ENCODE measurements at places on chromosomes 4 and X.

DNA sequence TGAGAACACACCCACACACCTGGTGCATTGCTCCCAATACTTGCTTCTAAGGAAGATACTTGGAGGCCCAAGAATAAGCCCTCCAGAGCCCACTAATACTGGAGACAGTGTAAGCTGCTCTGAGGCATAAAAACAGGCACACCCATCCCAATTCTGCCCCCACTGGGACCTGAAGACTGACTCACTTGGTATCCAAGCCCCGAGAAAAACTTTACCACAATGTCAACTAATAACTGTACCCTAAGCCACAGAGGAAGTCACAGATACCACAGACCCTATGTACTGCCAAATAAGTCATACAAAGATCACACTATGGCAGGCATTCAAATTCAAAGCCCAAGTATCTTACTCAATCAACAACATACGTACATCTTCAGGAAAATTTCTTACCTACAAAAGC, 398.2 kb upstream of the SPANXN1 start:
- DNase-seq, result peak; percentile 12

DNA sequence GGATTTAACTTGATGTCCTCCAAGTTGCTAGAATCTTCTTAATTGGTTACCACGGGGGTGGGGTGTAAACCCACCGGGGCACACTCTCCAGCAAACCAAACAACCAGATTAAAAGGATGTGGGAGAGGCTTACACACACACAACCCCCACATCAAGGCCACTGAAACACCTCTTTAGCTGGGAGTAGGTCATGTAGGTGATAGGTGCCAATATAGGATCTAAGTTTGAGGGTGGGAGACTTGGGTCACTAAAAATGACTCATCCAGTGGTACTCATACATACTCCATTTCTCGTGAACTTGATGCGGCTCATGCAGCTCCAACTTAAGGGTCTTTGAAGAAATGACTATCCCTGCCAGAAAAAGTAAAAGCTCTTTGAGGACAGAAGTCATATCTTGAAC, 20.5 kb upstream of the CD40LG start:
- no peak for DNase-seq

DNA sequence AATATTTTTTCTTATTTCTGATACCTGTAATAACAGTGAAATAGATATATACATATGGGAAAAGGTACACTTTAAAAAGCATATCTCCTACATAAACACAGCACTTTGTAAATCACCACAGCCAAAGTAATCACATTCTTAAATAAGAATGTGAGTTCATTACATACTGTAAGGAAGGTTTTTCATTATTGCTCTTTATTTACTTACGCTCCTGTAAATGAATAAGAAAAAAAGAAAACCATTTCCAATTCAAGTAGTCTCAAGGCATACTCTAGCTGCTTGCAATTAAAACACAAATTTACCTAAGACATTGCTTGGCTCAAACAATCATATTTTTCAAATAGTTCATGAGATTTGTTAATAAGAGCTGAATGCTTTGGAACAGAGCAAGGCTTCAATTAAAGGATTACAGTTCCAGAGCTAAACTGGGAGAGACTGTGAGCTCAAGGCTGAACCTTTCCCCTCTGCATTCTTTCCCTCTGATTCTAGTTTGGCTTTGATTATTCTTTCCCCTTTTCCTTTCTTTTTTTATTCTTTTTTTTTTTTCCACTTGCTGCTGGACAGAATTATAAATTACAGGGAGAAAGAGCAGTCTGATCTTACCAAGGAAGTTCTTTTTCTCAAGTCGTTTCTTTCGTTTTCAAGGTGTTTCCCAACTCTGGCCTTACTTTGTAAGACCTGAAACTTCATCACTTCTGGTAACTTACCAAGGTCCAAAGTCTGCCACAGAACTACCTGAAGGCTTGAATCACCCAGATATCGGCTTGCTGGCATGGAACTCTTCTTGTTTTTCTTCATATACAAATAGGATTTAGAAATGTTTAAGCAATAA, 278.3 kb downstream of the INPP4B start:
- no peak for DNase-seq

- DNase-seq, result no peak
Measured at GRCh38 chr4:48904541-48905142, 1.9 kb downstream of the OCIAD2 start.

- DNase-seq, result no peak
Measured at GRCh38 chr4:82975792-82976191, 34.8 kb downstream of the LIN54 start.

GRCh38 chr4:8893624-8894423, 22.2 kb upstream of the HMX1 start:
- DNase-seq, result no peak

- DNase-seq, result no peak
Measured at GRCh38 chr4:15652841-15653240, 2.3 kb downstream of the FBXL5 start.

DNA sequence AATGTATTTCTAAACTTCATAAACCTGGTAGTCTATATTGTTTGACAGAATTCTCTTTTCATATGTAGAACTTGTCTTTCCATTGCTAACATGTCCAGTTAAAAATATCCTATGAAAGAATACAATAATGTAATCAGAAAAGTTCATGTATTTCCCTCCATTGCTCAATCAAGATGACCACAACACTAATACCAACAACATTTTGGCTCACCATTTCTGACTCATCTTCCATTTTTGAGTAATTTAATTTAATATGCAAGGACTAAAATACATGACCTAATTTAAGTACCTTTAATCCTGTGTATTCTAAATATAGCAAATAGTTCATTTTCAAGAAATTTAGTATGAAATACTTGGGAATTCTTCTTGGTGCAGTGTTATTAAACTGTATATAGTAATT, 239.5 kb upstream of the GPC4 start:
- no peak for DNase-seq

DNA sequence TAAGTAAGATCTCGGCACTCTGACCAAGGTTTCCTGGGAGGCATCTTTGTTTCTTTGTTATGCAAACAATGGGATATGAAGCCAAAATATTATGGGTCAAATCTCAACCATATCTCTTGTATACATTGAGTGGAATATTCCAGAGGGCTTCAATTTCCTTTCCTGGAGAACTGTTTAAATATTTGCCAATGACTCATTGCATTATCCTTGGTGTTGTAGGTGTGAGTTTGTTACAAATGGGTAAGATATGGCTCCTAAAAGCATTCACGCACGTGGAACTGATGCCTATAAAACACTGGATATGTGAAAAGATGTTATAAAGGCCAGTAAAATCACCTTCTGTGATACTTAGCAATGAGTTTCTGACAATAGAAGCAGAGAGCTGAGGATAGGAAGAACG, 150.5 kb upstream of the WDR1 start:
- no peak for DNase-seq

DNA sequence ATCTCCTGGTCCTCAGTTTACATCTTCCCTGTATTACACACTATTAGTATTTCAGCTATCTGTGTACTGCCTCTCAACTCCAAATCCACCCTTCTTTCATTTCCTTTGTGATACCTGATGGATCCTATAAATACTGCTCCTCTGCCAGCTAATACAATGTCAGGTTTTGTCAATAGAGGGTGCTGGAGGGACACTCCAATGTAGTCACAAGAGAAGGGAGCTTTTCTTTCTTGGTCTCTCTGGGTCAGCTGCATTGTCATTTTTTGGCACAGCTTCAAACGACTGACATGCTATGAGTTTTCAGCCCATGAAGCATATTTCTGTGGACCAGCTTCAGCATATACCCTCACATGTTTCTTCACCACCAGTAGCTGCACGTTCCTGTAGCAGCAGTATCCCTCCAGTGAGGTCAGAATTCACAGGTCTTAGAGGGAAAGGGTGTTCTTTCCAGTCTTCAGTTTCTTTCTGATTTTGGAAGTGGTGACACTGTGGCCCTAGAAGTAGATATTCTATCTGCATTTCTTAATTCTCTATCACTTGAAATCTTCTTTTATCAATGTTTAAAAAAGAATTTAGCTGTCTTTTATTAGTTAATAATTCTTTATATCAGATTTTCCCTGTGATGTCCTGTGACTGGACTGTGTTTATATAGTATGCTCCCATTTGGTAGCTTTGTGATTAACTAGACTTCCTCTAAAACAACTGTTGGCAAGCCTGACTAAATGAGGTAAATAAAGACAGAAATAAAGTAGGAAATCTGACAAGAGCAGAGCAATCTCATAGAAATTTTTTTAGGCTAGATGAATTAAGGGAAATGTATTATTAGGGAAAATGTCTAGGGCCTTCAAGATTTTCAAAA, 60.6 kb downstream of the GABRA2 start:
- DNase-seq, result peak; percentile 54

DNA sequence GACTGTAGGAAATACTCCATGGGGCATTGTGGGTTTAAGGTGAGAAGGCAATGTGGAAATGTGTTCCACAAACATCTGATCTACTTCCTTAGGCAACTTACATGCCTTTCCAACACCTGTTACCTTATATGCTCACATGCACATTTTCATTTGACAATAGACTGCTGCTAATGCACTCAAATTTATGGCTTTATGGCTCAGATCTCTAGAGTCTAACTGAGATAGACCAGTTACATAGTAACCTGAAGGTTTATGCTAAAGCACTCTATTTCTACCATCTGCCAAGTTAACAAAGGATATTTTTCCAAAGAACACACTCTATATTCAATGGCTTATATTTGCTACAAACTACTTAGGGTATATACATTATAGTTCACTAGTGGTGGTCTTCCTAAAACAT, 969.0 kb downstream of the TECRL start:
- no peak for DNase-seq

GRCh38 chr4:17561195-17561909, 15.6 kb upstream of the LAP3 start:
- no peak for DNase-seq

DNA sequence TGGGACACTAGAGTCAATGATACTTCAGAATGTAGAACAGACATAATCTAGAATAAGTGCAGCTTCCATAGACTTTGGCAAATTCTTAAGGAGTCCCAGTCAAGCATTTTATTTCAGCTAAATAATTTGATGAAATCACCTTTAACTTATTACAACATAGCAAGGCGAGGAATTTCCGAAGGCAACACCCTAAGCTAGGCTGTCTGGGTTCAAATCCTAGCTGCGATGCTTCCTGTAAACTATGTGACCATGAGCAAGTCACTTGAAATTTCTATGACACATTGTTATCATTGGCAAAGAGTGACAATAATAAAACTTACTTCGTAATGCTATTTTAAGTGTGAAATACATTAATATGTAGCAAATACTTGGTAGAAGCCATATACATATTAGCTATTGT, 679.1 kb downstream of the DMD start:
- no peak for DNase-seq

- DNase-seq, result no peak
Measured at GRCh38 chr4:52635560-52635959, 23.5 kb downstream of the USP46 start.

GRCh38 chrX:56233682-56234081, 1.5 kb downstream of the KLF8 start:
- no peak for DNase-seq

GRCh38 chr4:55553441-55554201, 6.9 kb upstream of the CLOCK start:
- no peak for DNase-seq

DNA sequence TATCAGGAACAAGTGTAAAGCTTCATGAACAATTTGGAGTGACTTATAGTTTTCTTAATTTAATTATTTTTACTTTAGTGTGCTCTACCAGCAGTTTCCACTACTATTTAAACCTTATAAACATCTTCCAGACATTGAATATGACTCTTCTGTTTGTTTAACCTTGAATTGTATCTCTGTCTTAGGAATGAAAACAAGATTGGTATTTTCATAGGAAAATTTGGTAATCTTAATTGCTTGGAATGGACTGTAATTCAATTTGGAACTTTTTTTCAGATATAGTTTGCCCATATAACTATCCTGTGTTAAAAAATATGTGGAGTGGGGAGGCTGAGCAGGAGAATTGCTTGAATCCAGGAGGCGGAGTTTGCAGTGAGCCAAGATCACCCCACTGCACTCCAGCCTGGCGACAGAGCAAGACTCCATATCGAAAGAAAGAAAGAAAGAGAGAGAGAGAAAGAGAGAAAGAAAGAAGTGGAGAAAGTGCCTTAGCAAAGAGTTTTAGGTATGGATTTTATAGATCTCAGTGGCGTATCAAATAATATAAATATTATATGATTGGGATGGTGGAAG, 242.4 kb downstream of the BMPR1B start:
- DNase-seq, result no peak

GRCh38 chrX:68644861-68645260, 2.6 kb upstream of the STARD8 start:
- DNase-seq, result peak; percentile 23

DNA sequence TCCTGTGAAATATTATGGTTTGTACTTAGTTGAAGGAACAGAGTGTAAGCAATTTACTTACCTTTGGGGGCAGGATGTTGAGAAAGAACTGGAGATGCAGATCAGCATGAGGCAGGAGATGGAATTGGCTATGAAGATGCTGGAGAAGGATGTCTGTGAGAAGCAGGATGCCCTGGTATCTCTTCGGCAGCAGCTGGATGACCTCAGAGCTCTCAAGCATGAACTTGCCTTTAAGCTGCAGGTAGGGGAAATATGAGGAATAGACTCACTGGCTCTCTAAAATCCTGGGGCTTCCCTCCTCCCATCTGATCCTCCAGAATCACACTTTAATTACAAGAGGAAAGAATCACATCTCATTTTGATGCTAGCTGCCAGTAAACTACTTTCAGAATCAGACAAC, 51.0 kb downstream of the GRSF1 start:
- no peak for DNase-seq

GRCh38 chrX:46673620-46674359, 85.1 kb downstream of the SLC9A7 start:
- no peak for DNase-seq

- DNase-seq, result no peak
Measured at GRCh38 chr4:18733961-18734360, 712.4 kb upstream of the LCORL start.

DNA sequence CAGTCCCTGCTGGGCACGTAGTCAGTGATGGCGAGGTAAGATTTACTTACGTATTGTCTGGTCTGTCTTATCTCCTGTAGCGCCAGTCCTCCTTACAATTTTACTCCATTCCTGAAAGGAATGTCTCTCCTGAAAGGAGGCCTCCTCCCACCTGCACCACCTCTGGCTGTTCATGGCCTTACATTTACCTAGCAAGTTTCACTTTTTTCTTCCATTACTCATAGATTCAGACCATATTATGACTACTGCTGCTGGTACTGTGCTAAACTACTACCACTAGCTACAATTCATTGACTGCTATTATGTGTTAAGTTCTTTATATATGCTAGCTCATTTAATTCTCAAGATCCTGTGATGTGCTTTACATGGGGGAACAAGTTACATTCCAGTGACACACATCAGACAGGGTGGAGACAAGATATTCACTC, 189.9 kb downstream of the BMPR1B start:
- DNase-seq, result no peak

GRCh38 chr4:164615964-164616363, 138.0 kb upstream of the SMIM31 start:
- no peak for DNase-seq

- no peak for DNase-seq
Measured at GRCh38 chr4:26859762-26860156, 882 bp upstream of the STIM2 start.

- no peak for DNase-seq
Measured at GRCh38 chr4:108055787-108056186, 66.1 kb downstream of the HADH start.
